ENCODE measurements at places on chromosomes 5 and 9. TPM values are rescaled to one million over a fixed set of nuclear protein-coding genes. Genes with fewer than 3 reads are reported as not detected.

The FAM78A gene
- total RNA-seq: 23.0 TPM

DNA sequence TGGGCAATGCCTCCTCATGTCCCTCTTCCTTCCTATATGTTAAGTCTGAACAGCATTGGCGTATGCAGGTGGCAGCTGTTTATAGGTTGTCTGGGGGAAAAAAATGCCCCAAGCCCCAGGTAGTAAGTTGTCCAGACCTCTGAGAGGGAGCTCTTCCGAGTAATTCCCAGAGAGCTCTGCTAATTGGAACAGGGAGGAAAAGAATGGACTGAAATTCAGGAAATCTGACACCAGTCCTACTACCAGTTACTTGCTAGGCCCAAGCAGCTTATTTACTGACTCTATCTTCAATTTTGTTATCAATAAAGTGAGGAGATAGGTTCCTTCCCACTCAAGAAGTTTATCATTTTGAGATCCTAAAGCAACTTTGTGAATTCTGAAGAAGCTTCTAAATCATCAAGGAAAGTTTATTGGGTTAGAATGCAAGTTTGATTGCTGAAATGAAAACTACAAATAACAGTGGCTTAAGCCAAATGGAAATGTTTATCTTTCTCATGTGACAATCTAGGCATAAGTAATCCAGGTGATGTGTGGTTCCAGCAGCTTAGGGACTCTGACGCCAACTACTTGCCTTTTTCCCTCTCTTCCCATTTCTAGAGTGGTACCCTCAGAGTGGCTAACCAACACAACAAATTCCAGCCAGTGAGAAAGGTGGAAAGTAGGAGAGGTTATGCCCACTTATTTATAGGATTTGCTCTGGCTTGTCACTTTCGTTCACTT, 5.6 kb downstream of the STK32A start:
- no peak for DNase-seq

GRCh38 chr5:133106761-133107572, 55.2 kb downstream of the HSPA4 start:
- DNase-seq: no peak

The ADAMTS6 gene
- total RNA-seq: 2.0 TPM

DNA sequence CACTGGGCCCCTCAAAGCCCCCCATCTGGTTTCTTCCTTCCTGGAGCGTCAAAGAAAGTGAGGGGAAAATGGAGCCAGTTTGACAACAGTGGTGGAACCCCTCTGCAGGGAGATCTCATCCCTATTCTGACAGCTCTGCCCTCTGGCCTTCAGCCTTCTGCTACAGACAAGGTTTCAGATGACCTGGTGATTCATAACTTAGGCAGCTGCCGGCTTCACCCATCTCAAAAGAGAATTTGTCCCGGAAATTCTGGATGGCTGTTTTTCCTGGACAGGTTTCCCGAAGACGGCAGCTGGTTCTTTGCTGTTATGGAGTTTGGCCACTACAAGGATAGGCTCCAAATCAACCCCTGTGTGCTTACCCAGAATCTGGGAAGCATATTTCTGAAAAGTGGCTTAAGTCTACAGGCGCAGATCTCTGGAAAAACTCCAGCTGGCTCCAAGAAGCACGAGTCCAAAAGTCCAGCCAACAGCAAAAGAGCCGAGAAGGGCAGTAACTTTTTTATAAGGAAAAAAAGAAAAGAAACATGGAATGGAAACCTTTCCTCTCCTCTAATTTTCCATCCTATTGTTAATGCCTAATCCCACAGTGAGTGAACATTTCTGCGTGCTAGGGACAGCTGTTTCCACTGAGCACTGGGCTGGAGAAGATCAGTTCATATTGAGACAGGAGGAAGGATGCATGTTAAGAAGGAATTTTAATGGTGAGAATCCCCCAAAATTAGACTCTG, 54.5 kb downstream of the ZNF366 start:
- DNase-seq: no peak

The IL4 gene
- total RNA-seq: not detected

DNA sequence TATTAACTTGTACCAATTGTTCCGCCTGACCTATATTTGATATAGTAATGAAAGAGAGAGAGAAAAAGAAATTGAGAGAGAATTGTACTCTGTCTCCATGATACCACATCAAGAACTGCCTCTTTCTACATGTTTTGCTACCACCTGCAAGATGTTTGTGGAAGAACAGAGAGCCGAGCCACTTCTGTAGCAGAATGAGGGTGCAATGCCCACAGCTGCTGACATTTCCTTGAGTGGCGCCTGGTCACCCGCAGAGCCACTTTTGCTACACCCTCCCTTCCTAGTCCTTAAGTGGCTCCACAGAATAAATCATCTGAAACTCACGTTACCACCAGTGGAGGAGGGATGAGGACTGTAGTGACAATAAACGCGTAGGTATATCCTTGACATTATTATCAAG, 17.1 kb upstream of the FAM81B start:
- DNase-seq: no peak

The CCDC152 gene
- total RNA-seq: 1.3 TPM
